Activated CD4-positive, alpha-beta T cell treated with anti-CD3 and anti-CD28 coated beads for 4 hours (primary cell): ENCODE measurements at places on chromosomes 5 and 9.

- no peak for DNase-seq
These were observed 53.8 kb downstream of the PDZD2 start for GRCh38 chr5:31692561-31693221.

DNA sequence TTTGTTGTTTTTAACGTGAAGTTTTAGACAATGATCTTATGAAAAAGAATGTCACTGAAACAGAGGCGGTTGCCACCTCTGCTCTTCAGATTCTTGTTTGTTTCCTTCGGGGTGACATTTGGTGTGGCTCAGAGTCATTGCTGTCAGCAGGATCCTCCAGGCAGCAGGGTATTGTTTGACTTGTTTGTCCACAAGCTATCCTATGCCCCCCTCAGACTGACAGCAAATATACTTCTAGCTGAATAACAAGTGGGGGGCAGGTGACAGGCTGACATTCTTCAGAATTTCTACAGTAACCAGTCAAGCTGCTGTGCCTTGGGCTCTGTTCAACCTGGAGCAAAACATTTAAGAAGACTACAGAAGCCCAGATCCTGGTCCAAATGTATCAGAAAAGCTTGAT, 383.3 kb downstream of the YTHDC2 start:
- no peak for DNase-seq

GRCh38 chr9:33159777-33160127, 7.4 kb downstream of the B4GALT1 start:
- DNase-seq: peak; percentile 58

GRCh38 chr5:71652349-71652748, 65.2 kb downstream of the MCCC2 start:
- DNase-seq: no peak

- DNase-seq: no peak
These were observed 250.4 kb downstream of the RFK start for GRCh38 chr9:76143834-76144233.

DNA sequence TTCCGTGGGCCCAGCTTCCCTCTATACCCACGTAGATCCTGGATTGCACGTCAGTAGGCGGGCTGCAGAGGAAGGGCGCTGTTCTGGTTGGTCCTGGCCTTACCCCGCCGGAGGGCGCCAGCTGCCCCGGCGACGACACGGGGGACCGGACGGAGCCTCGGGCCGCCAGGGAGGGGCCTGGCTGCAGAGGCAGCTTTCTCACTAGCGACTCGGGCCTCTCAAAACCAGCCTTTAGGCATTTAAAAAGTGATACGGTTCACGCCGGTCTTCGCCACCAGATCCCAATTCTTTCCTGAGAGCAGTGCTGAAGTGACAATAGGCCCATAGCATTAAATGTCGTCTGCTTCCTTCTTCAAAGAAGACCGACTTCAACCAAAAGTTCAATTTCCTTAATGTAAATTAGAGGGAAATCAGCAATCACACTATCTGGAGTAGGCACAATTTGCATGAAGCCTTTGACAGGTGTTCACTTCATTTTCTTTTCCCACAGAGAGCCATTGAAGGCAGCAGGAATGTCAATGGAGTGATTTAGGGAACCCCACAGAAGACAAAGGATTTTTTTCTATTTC, 17.6 kb upstream of the UBE2D2 start:
- DNase-seq: peak; percentile 23

- no peak for DNase-seq
These were observed 143.4 kb upstream of the APC start for GRCh38 chr5:112594095-112594850.

DNA sequence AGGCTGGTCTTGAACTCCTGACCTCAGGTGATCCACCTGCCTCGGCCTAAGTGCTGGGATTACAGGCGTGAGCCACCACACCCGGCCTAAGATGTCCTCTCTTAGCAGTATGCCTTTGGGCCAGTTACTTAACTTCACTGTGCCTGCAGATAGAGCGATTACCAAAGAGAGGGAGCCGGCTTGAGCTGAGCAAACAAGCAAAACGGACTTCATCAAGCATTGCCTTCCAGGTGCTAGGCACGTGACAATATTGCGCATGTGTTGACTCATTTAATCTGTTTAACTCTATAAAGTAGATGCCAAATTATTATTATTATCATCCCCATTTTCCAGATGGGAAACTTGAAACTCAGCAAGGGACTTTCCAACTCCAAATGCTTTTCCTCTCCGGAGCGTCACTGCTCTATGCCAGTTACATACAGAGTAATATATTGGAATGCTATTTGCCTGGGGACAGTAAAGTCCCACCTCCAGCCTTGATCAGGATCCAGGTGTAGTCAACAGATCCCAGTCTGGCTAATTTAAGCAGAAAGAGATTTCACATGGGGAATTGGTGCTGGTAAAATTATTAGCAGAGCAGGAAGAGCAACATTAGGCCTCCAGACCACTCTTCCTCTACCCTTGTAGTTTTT, 5.6 kb upstream of the C9orf152 start:
- DNase-seq: no peak

GRCh38 chr5:66255714-66256113, 111.6 kb downstream of the SREK1 start:
- no peak for DNase-seq

DNA sequence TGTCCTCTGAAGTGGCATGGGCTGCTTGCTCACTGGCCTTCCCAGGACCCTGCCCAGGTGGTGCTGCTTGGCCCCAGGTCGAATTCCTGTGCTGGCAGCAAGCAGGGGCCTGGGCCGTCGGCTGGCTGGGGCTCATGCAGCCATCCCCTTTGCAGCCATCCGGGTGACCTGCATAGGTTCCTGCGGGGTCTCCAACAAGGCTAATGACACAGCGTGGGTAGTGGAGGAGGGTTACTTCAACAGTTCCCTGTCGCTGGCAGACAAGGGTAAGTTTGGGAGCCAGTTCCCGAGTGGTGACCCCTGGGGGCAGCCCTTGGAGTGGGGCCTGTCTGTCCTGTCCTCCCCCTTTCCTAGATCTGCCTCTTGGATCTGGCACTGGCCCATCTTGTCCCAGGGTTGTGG, 6.1 kb upstream of the EHMT1 start:
- no peak for DNase-seq

DNA sequence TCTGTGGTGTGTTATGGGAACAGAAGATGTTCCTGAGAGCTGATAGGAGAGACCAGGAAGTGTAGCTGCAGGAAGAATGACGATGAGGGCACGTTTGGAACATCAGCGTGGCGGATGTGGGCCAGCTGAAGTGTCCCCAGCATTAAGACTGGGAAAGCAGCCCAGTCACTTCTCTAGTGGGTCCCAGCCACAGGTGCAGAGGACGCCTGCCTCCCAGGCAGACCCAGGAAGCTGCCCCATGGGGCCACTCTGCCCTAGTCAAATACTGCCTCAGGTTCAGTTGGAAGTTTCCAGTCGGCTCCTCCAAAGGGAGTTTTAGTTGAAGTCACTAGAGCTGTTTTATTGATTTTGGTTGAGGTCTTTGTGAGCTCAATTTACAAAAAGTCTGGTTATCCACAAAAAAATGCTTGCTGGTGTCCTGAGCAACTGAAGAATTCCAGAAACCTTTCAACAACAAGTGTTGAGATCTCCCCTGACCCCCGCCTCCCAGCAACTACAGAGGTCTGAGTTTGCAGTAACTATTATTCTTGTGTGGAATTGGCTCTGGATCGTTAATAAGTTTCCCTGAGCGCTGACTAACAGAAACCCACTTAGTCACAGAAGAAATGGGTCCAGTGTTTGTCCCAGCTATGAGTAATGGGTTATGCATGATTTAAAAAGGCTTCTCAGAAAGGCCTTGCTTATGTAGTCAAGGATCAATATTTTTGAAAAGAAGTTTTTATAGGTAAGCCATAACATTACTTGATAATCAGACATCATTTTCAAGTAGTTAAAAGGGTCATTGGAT, 294.1 kb downstream of the FANCC start:
- no peak for DNase-seq

DNA sequence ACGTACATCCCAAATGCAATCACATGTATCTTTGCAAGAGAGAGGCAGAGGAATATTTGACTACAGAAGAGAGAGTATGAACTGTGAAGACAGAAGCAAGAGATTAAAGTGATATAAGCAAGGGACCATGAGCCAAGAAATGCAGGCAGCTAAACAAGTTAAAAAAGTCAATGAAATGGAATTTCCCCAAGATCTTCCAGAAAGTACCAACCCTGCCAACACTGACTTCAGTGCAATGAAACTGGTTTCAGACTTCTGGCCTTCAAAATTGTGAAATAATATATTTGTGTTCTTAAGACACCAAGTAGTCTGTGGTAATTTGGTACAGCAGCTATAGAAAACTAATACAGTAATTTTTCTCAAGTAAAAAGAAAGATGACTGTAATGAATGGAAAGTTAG, 20.9 kb downstream of the FOXI1 start:
- DNase-seq: no peak

DNA sequence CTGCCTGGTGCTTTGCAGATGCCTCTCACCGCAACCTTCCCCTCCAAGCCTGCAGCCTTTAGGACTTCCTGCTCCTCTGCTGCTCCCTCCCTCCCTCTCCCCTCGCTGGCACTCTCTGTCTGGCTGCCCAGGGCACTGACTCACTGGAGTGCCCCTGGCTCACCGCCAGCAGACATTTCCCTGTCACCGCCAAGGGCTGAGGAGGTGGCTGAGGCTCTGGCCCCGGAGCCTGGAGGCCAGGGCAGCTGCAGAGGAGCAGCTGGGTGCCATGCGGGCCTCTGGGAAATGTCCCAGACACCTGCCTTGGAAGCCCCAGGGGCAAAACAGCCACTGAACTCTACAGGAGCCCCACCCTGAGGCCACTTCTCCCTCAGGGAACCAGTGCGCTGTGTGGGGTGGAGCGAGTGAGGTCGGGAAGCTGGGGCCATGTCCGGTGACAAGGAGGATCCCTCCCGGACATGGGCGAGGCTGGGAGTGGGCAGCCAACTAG, 53.4 kb downstream of the TENT4A start:
- DNase-seq: peak; percentile 18

DNA sequence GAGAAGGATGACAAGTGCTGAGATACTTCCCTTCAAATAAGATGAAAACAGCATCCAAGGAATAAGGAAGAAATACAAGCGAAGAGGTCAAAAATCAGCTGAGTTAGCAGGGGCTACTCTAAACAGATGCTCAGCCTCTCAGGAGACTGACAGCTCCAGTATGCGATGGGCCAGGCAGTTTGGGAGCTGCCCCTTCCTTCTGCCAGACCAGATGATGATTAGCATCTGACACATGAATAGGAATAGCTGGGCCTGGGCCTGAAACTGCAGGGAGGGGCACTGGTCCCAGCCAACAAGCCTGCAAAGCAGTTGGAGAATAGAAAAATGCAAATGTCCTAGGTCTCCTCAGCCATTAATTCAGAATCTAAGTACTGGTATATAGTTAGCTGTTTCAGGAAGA, 13.1 kb upstream of the MAP3K1 start:
- DNase-seq: no peak

DNA sequence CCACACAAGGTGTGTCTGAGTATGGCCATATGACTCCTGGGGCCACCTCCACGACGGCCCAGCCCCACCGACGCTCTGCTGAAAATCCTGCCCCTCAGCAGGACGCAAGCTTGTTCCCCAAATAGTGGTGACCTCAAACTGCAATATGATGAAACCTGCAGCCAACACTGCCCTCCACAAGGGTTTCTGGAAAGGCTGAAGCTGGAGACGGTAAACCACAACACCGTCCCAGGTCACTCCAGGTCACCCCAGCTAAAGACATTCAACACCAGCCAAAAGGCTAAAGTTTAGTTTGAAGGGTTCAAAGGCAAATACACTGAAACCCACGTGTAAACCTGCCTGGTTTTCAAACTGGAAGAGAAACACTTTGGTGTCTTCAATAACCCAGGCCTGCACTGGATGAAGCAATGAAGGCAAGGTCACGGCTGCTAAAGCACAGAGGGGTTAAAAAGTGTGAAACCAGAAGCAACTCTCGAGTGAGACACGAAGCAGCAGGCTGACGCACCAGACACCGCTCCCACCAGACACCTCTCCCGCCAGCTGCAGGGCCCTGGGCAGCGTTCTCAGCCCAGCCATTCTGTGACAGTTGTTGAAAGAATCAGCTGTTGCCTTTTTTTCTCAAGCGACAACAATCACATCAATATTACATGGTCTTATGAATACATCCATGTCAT, 1.8 kb upstream of the LHX3 start:
- no peak for DNase-seq

DNA sequence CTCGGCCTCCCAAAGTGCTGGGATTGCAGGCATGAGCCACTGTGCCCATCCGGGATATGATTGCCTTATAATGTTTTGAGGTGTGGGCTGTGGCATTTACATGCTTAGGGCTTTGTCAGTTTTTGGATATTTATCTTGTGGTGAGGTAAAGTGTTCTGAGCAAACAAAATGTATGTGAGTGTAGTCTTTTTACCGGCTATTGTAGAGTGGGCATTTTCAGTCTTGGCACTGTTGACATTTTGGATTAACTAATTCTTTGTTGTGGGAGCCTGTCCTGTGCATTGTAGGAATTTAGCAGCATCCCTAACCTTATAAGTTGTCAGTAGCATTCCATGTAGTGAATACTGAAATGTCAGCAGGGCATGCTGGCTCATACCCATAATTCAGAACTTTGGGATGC, 21.6 kb downstream of the G3BP1 start:
- no peak for DNase-seq

GRCh38 chr5:58751222-58751837, 168.5 kb downstream of the RAB3C start:
- DNase-seq: no peak

DNA sequence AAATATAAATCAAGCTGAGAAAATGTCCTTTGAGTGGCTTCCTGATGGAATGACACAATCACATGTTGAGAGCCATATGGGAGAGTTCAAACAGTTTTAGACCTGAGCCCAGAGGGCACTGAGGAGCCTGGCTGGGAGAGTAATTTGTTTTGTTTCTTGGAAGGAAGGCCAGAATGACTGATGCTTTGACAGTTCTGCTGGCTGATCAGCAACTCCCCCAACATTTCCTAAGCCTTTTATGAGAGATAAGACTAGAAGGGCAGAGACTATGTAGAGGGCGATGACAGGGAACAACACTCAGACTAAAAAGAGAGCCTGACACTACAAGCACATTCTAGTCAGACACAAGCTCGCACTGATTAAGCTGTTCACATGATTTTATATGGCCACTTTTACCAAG, 169.2 kb downstream of the COX7C start:
- DNase-seq: no peak

- no peak for DNase-seq
These were observed 141.1 kb upstream of the TARS1 start for GRCh38 chr5:33299621-33300208.

GRCh38 chr9:19385786-19386501, 5.9 kb upstream of the RPS6 start:
- no peak for DNase-seq

GRCh38 chr5:90689064-90689463, 130.5 kb downstream of the ADGRV1 start:
- DNase-seq: no peak

DNA sequence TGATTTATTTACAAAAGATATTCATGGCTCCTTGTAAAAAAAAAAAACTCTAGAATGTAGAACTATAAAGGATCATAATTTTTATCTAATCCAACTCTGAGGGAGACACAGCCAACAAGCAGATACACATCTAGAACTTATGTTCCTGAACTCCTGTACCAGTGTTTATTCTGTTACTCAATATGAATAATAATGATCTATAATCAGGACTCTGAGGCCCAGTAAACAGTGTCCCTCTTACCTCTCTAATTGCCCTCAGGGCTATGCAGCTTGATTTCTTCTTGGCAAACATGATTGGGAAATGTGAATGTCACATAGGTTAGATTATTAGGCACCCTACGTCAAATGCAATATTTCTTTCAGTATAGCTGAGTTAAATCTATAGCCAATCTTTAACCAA, 391.6 kb upstream of the RPS23 start:
- DNase-seq: no peak

- DNase-seq: no peak
These were observed 119.5 kb upstream of the TNC start for GRCh38 chr9:115237385-115237998.

GRCh38 chr9:128497824-128498610, 6.5 kb upstream of the GLE1 start:
- no peak for DNase-seq
